Small intestine (tissue), 16 donors: ENCODE measurements at places on chromosomes 11 and 22.

DNA sequence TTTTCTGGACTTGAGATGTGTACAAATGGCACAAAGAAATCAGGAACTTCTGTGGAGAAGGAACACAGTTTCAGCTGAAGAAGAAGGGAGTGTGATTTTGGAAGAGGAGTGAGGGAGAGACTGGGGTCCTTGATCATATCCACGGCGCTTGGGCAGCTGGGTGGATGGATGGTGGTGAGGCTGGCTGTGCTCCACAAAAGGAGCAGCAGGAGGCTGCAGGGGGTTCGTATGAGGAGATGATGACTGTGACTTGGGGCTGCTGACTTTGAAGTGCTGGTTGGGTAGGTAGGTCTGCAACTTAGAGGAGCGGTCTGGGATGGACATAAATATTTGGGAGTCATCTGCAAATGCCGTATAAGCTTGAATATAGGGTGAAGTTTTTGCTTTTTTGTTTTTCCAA, 1.3 kb upstream of the DCHS1 start:
- no peak for DNase-seq

GRCh38 chr11:47433157-47433556, 6.9 kb upstream of the PSMC3 start:
- peak; percentile 20 for DNase-seq

DNA sequence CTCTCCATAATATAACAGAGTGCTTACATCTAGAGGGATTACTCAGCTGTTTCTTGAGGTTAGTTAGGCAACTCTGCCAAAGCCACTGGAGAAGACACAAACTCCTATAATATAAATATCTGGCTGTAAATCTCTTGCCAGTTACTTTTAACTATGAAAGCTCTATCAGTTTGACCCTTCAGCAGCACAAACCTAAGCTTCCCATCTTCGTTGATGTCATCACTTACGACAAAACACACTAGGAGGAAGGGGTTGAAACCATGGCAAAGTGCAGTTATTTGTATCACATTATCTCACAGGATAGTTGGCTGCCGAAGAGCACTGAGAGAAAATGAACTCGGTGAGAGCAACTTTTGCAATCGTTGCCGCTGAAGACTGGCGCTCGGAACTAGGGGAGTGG, 922.1 kb downstream of the OPCML start:
- no peak for DNase-seq

DNA sequence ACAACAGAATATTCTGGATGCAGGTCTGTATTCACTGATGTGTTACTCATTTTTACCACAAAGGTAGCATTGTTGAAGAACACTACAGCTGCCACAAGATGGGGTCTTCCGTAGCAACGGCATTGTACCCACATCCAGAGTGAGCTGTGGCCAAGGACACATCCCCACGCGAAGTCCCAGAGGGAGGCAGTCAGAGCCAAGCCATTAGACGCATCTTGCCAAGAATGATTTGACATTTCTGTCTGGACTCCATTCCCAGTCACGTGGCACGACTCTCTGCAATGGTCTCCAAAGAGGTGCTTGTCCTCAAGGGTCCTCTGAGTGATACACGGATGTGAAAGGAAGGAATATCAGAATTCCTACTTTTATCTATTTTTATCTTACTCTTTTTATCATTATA, 15.5 kb downstream of the OPCML start:
- DNase-seq: no peak

- DNase-seq: no peak
Observed at GRCh38 chr11:131690362-131690761, 319.9 kb downstream of the NTM start.

DNA sequence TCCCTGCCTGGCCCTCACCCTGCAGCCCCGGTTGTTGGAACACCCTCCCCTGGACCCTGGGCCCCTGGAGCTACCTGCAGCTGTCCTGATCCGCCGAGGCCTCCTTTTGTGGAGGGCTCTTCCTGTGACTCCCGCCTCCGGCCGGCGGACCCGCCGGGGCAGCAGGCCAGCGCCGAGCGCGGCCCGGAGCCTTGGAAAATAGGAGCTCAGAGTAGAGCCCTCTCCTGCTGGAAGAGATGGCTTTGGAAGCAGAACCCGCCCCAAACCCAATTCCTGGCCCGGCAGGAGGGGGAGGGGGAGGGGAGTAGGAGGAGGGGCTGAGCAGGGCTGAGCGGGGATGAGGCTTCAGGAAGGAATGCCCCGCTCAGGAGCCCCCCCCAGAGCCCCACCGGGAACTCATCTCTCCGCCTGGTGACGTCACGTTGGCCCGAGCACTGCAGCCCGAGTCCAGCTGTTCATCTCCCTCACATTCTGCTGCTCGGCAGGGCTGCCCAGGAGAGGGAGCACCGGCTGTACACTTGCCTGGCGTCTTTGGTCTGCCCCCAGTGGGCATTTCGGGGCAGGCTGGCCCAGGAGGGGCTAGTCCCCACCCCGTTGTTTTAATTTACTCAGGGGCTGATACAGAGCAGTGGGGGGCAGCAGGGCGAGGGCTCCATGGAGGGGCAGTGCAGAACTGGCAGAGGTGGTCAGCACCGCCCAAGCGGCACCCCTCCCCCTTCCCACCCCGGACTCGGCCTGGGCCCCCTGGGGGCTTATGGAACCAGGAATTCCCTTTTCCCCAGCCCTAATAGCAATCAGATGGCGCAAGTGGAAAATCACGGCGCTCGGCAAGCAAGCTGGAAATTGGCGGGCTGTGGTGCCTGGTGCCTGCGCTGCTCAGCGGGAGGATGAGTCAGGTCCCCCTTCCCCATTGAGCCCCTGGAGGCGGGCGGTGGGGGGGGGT, at the start of gene MRGPRF:
MRGPRF (minus strand) TSS at position 238 of the 943 bp plus-strand sequence. CDS start 3,345 bp downstream, outside the sequence.
- no peak for DNase-seq

- DNase-seq: no peak
Observed at GRCh38 chr11:58466293-58466692, 24.3 kb upstream of the OR5B12 start.

DNA sequence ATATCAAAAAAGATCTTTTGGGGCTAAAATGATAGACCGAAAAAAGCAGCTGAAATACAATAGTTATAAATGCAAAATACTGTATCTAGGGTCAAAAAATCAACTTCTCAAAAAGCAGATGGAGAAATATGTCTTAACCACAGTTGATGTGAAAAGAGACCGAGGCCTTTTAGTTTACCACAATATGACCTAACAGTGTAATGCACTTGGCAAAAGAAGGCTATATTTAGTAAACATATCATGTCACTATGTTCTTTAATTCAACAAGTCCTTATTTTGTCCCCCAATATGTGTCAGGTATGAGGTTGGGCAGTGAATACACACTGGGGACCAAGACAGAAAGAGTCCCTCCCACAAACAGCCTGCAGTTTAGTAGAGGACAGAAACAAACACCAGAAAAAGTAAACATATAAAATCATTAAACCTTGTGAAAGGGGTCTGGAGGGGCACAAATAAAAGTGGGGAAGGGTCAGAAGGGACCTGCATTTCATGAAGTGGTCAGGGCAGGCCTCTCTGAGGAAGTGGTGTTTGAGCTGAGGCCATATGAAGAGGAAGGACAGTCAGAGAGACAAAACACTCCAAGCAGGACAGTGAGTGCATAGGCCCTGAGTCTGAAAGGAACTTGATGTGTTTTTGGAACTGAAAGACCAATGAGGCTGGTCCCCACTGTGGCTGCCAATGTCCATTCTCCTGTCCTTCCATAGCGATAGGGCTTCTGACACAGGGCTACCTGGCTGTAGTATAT, 53.4 kb downstream of the LIF start:
- no peak for DNase-seq

DNA sequence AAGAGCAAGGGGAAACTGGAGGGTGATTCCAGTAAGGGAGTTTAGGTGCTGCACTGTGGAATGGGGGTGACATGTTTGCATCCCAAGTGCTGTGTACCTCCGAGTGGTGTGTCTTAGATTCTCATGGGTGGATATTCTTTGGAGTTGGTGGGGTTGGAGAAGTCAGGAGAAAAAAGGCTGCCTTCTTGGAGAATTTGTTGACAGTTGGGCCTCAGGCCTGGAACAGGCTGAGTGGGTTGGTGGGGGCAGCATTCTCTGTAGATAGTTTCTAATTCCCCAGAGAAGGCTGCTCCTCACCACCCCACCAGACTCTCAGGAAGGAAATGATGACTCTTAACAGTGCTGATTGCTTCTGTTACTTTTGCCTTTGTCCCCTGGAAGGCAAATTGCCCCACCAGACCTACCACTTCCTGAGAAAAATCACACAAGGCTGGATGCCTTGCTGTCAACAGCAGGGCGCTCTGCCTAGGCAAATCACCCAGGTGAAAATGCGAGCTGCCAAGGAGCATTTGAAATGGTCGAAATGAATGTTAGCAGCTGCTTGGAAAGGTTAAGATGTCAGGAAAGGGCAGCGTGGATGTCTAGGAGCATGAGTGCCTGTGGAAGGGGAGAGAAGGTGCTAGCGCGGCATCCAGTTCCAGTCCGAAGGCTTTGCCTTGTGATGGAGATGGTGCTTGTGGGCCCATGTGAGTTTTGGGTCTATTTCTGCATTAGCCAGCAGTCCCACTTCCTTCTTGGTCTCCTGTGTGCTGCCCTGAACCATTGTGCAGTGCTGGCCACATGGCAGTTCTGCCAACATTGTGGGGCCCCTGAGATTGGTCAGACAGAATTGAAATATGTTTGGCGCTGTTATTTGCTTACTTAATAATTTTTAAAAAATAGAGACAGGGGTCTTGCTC, 29.7 kb upstream of the SORL1-AS1 start:
- DNase-seq: no peak

DNA sequence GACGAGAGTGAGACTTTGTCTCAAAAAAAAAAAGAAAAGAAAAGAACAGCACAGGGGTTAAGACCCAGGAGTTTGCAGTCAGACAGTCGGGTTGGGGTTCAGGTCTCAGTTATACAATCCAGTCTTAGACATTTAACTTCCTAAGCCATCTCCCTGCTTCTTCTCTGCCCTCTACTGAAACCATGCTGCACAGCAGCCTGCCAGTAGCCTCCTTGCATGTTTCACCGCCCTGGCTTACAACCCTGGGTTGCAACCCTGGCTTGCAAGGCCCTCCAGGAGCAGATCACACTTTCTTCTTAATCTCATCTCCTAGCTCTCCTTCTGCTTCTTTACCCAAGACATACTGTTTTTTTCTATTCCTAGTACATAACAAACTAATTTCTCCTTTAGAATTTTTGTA, 5.9 kb upstream of the B3GAT3 start:
- no peak for DNase-seq
